ENCODE measurements at places on chromosomes 7 and 10.

- peak; percentile 51 for ATAC-seq
Observed at GRCh38 chr7:26667514-26668133, 196.8 kb downstream of the SKAP2 start.

DNA sequence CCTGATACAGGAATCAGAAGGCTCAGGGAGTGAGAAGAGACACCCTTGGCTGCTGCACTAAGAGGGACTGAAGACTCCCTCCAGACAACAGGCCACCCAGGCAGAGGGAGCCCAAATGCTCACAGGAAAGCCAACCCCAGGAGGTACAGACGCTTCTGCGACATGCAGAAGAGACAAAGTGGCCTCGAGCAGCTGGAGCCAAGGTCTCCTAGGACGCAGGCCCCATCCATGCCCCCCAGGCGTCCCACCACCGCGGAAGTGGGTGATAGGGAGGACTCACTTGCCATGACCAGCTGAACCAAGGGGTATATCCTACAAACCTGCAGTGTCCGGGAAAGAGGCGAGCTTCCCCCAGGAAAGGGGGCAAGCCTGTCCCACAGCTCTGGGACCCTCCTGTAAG, 56.9 kb downstream of the CTBP2 start:
- ATAC-seq, result no peak

DNA sequence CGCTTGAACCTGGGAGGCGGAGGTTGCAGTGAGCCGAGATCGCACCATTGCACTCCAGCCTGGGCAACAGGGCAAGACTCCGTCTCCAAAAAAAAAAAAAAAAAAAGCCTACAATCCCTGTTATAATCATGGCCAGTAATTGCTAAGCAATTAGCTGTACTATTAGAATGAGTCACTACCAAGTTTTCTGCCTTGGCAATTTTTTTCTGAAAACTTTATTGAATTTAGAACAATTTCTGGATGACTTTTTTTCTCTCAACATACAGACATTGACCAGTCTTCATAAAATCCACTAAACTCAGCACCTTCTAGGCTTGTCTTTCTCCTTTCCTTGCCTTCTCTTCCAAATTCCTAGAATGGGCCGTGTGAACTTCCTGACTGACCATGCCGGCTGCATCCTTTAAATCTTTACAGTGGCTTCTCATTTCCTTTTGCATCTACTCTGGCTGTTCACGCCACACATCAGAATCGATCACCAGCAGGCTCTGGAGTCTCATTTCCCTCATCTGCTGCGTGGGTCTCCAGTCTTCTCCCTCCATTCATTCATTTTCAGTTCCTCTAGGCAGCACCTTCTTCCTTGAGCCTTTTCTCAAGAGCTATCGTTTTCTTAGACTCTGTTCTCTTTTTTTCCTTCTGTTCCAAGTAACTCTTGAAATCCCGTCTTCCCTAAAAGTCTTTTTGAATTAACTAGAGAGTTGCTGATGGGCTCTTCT, 107.9 kb downstream of the KAT6B start:
- ATAC-seq, result no peak

DNA sequence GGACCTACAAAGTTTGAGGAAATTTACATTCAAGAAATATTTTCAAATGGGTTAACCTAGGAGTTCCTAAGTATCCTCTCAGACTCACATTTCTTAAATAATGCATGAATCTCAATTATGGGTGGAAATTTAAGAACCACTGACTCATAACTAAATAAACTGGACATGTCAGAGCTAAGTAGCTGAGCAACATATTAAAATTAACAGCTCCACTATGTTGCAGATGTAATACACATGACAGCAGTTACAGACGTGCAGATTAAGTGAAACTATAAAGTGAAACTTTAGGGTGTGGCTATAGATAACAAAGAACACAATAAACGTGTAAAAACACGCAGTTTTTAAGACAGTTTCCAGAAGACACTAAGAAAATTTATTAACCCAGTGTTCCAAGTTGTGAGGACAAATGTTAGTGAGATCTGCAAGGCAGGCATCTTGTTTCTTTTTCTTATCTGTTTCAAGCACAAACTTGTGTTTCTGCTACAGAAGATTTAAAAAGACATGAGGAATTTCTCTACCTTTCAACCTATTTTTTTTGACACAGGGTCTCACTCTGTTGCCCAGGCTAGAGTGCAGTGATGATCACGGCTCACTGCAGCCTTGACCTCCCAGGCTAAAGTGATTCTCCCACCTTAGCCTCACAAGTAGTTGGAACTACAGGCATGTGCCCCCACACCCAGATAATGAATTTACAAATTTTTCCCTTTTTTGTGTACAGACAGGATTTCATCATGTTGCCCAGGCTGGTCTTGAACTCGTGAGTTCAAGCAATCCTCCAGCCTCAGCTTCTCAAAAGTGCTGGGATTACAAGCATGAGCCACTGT, 25.3 kb downstream of the DNMBP start:
- ATAC-seq, result no peak

DNA sequence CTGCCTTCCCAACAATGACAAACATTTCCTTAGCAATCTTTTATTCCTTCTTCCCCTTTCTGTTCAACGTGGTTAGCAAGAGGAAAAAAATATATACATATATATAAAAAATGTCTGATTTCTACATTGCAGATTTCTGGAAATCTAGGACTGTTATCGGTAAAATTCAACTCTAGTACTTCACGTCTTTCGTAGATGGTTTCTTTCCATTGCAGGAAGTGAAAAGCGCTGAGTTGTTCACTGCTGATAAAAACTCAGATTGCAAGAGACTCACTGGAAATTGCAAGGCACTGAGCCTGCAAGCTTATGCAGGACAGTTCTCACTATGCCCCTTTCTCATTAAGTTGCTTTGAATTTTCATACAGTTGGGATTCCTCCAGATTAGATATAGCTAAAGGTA, 23.9 kb downstream of the KIN start:
- no peak for ATAC-seq

DNA sequence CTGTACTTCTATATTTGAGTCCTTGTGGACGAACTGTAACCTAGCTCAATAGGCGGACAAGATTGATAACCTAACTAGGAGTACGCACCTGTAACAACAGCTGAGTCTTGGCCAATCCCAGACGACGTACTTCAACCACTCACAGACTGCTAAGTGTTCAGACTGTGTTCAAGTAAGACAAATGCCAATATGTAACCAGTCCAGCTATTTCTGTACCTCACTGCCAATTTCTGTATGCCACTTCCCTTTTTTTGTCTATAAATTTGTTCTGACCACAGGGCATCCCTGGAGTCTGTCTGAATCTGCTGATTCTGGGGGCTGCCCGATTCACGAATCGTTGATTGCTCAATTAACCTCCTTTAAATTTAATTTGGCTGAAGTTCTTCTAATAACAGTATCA, 32.2 kb downstream of the HACD1 start:
- no peak for ATAC-seq
